ENCODE measurements at places on chromosomes 3 and 15.

- DNase-seq = no peak
Observed at GRCh38 chr3:154684021-154684420, 254.0 kb upstream of the GPR149 start.

- no peak for DNase-seq
Observed at GRCh38 chr3:12591997-12592715, 35.3 kb downstream of the MKRN2 start.

DNA sequence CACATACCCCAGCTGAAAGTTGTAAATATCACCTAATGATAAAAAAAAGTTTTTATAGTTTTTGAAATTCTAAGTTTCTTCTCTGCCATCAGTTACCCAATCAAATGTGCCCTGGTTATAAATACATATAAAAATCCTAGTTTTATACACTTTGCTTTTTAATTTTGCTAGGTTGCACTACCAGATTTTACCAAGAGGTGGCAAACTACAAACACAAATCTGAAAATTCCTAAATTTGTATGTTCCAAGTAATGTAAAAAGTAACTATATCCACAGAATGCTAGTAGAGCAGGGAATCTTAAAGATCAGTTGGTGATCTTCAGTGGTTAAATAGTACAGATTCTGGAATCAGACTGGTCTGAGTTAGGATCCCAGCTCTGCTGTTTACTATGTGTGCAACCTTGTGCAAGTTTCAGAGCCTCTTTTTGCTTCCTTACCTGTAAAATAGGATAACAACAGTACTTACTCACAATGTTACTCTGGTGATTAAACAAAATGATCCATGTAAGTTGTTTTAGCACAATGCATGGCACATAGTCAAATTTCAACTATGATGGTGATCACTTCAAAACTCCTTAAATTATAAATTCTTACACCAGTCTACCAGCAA is 11.0 kb downstream of the TRPM7 start:
- DNase-seq = peak; percentile 19

DNA sequence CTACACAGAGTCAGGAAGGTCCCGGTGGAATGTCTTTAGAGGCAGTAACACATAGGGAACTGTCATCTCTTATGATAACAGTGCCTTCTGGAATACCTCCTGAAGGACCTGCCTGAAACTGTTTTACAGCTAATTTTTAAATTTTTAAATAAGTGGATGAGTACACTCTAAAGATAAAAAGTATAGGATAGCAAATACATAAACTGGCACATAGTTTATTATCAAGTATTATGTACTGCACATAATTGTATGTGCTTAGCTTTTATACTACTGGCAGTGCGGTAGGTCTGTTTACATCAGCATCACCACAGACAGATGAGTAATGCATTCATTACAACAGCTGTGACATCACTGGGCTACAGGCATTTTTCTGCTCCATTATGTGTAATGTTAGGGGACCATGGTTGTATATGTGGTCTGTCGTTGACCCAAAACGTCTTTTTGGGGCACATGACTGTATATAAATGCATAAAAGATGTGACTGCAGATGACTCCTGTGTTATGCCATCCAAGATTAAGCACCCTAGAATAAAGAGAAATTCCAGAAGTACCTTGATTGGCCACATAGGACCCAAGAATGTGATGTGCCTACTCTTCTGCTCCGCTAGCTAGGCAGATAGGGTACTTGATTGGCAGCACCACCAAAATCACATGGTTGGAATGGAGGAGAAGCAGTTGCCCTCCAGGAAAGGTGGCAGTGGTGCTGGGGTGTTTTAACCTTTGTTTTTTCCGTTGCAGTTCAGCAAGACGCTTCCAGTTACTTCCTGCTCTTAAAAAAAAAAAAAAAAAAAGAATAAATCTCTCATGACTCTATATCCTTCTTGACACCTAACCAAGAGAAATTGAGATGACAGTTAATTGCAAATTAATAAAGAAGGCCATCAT is 3.3 kb downstream of the VPS8 start:
- peak; percentile 90 for DNase-seq

DNA sequence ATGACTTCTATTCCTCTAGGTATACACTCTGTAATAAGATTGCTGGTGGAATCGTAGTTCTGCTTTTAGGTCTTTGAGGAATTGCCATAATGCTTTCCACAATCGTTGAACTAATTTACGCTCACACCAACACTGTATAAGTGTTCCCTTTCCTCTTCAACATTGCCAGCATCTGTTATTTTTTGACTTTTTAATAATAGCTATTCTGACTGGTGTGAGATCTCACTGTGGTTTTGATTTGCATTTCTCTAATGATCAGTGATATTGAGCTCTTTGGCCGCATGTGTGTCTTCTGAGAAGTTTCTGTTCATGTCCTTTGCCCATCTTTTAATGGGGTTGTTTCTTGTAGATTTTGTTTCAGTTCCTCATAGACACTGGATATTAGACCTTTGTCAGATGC is 12.8 kb downstream of the NXPE3 start:
- DNase-seq = no peak

DNA sequence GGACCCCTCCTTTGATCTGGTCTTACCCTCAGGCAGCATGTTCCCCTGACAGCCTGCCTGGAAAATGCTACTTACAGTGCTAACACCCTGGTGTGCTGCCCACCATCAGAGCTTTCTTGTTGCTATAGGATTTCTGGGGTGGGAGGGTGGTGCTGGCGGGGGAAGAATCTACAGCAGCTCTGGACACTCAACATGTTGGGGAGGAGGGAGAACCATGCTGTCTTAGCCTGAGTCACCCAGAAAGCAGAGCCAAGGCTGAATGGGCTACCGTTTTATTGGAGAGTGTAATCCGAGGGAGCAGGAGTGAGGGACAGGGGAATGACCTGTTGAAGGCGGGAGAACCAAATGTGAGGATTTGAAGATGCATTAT is 45.6 kb downstream of the MFSD1 start:
- DNase-seq = peak; percentile 26

- DNase-seq = peak; percentile 90
Observed at GRCh38 chr15:48695088-48695826, 49.7 kb upstream of the FBN1 start.

- DNase-seq = peak; percentile 31
Observed at GRCh38 chr15:94015324-94015723, 216.0 kb upstream of the MCTP2 start.

DNA sequence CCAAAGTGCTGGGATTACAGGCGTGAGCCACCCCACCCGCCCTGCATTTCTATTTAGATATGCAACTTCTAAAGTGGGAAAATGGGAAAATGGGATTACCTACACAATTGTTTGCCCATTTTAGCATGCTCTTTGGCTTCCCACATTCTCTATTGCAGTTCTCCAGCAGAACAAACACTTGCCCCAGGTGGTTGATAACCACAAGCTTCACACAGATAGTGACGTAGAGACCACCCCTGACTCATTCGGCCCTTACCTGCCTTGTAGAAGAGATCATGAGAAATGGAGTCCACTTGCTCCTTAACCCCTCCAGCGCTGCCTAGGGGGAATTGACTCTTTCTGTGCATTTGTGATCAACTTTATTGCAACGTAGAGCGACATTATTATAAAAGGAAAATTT is 83.2 kb upstream of the RAP2B start:
- no peak for DNase-seq

- no peak for DNase-seq
Observed at GRCh38 chr15:42062284-42062806, 32.0 kb downstream of the PLA2G4D start.

DNA sequence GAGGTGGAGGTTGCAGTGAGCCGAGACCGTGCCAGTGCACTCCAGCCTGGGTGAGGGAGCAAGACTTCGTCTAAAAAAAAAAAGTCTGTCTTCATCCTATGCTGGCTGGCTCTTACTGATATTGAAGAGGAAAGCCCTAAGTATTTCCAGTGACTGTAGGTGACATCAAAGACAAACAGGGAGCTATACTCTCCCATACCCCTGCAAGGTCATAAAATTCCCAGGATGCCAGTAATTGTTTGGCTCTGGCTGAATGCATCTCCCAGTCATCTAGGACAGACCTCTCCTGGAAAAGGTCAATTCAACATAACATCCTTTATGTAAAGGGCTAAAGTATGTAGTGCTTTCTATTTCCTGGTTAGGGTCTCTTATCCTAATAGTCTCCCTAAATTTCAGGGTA is 8.0 kb downstream of the ZBBX start:
- no peak for DNase-seq

- DNase-seq = peak; percentile 52
Observed at GRCh38 chr3:153768561-153769469, 352.4 kb upstream of the ARHGEF26 start.

DNA sequence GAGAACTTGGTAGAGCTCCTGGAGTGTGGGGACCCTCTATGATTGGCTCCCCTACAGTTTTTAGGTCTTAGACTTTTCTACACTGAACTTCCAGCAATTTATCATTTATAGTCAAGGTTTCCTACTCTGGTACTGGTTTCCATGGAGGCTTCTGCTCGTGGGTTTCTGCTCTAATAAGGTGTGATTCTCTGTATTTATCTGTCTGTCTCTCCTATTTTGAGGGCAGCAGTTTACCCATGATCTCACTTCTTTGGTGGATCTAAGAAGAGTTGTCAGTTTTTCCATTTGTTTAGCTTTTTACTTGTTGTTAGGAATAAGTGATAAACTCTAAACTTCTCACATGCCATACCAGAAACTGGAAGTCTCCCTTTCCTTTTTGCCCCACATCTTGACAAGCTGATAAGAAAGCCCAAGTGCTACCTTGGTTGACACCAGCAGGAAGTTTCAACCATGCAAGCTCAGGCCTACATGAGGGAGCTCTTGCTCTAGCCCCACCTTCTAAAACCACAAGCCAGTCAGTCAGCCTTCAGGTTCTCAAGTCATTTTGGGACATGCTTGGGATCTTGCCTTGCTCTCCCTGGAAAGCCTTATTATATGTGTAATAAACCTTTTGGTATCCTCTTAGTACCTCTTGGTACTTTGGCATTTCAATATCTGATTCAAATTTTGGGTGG is 10.0 kb downstream of the TIMMDC1 start:
- no peak for DNase-seq

GRCh38 chr15:86645925-86646500 is 566.3 kb downstream of the AGBL1 start:
- DNase-seq = no peak

- DNase-seq = no peak
Observed at GRCh38 chr3:14484741-14485140, 55.4 kb downstream of the GRIP2 start.

GRCh38 chr3:183377307-183377959 is 51.0 kb downstream of the MCF2L2 start:
- no peak for DNase-seq

DNA sequence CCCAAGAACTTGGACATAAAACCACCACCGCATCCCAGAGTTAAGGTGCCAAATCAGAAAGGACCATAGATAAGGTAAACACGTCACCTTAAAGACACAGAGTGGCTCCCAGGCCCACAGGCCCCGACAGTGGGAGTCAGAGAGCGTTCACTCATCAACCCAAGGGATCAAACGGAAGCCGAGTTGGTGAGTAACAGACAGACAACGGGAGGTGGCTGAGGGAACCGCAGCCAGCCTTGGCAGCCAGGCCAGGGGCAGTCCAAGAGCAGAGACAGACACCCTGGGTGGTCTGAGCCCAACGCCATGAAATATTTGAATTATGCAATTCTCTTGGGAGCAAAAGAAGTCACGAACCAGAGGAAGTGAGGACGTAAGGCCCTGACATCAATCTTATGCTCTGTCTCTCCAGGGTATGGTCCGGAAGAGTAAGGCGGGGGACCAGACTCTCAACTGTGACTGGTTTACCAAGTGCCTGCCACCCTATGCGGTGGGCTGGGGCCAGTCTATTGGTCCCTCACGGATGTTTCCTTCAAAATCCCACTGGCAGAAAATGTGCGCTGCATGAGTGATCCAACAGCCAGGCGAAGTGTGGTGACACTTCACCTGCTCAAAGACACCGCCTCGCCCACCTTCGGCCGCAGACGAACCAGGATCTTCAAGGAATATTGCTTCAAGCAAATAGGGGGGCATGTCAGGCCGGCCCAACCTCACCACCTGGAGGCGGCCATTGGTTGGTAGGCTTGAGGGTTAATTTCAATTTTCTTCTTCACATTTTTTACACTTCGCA is 34.3 kb downstream of the TMEM44 start:
- peak; percentile 79 for DNase-seq

- no peak for DNase-seq
Observed at GRCh38 chr15:76150513-76150912, 90.7 kb downstream of the TMEM266 start.

DNA sequence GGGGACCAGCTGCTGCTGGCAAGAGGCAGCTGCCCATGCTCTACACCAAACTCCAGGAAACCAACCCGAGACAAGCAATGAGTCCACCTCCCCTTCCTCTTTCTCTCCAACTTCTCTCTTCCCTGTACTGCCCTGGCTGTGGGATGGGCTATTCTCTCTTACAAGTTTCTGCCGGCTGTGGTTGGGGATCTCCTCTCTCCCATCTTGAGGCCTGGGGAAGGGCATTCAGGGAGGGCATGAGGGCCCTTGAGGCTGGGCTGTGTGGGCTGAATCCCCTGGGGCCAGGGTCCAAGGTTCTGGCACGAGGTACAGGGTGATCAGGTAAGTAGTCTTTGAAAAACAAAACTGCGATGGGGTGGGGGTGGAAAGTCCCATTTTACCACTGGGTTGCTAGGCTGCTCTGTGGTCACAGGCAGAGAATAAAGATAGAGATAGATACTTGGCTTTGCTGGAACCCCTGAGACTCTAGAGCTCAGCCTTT is 32.3 kb upstream of the CTSH start:
- no peak for DNase-seq

DNA sequence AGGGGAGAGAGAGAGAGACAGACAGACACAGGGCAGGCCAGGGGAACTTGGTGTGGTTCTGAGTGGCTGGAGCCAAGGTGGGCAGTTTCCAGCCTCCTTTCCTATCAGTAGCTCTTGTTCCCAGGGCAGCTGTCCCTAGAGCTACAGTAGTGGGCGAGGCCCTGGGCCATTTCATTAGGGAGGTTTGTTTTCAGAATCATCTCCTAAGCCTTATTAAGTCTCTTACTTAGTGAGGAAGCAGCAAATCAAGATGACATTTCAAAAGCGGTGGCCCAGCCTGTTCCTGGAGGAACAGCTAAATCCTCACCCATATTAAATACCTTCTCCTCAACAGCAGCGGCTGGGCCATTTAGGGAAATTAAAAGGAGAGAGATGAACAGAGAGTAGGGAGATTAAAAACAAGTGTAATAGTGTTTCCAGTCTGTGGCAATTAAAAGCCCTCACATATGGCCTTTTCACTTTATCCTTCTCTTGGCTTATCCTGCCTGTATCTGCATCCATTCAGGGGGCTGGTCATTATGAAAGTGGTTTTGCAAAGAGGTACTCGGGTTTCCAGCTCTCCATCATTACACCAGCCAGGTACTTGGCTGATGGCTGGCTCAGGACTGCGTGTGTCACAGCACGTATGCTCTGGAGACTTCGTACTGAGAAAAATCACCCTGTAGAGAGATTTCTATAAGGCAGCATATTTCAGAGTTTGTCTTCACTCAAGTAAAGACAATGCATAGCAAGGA is 91.9 kb upstream of the PRR23C start:
- no peak for DNase-seq

Data from fibroblast of lung (primary cell).